ENCODE measurements at places on chromosomes 1 and 21.

DNA sequence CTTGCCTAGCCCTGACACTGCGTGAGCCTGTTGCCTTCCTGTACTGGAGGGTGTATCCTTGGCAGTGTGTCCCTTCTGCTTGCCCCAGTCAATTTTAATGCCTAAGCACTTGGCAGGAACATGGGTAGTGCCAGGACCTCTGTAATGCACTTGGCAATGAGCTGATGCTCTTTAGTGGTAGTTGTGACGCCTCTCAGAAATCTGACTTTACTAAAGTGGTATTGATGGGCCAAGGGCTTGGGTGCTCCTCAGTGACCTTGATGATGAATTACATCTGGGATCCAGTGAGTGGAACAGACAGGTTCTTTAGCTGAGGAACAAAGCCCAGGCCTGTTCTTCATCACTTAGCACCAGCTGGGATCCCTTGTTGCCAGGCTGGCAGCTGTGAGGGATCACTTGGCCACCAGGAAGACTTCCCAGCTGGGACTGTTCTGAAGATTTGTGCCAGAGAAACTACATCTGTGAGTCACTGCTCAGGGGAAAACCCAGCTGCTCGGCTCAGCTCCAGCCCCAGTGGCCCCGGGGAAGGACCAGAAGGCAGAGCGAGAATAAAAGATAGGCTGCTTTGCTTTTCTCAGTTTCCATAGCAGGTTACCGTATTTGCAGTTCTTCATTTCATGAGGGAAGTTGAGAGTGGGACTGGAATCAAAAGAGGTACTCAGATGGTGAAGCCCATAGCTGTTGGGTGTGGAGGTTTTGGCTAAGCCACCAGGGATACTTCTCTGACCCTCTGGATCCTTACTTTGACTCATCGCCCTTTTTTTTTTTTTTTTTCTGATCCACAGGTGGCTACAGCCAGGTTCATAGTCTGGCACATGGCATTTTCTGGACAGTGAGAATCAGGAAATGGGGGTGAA lies 28.5 kb upstream of the KCNA2 start:
- DNase-seq, result peak; percentile 61

DNA sequence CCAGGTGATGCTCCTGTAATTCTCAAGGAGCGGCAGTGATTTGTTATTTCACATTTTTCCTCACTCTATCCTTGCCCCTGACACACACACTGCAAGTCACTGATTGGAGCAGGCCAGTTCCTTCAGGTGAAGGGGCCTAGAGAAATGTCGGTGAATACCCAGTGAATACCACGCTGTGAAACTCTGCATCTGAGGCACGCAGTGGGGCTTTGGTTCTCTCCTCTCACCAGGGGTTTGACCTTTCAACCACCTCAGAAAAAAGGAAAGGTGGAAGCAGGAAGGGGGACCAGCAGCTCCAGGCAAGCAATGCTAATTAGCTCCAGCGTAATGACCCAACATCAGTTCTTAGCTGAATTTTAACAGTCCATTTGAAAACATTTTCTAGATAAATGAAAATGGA lies 532 bp upstream of the FAM177B start:
- no peak for DNase-seq

GRCh38 chr1:19469004-19469403 lies 16.3 kb downstream of the CAPZB start:
- no peak for DNase-seq

DNA sequence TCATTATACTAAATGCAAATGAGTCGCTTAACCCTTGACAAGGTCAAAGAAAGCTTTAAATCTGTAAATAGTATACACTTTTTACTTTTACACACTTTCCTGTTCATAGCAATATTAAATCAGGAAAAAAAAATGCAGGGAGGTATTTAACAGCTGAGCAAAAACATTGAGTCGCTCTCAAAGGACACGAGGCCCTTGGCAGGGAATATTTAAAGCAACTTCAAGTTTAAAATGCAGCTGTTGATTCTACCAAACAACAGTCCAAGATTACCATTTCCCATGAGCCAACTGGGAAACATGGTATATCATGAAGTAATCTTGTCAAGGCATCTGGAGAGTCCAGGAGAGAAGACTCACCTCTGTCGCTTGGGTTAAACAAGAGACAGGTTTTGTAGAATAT lies 62.7 kb downstream of the CAPN2 start:
- peak; percentile 29 for DNase-seq

- DNase-seq, result no peak
These were observed 324.1 kb upstream of the ADAMTS5 start for GRCh38 chr21:27291006-27291405.

- DNase-seq, result no peak
These were observed 263.9 kb downstream of the NTNG1 start for GRCh38 chr1:107404756-107405155.

DNA sequence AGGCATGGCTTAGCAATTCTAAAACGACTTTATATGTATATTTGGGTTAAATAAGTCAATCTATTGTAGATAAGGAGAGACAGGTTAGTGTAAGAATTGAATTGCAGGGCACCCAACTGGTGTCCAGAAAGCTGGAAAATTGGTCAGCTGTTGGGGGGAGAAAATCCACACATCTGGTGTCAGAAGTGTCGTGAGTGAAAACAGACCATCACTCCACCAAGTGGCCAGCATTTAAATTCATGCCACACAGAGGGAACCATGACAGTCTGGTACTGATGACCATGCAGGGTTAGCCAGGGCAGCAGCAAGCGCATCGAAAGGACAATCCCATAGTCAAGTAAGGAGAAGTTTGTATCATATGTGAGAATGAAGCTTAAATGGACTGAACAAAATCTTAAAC lies 11.7 kb downstream of the LAX1 start:
- DNase-seq, result no peak

DNA sequence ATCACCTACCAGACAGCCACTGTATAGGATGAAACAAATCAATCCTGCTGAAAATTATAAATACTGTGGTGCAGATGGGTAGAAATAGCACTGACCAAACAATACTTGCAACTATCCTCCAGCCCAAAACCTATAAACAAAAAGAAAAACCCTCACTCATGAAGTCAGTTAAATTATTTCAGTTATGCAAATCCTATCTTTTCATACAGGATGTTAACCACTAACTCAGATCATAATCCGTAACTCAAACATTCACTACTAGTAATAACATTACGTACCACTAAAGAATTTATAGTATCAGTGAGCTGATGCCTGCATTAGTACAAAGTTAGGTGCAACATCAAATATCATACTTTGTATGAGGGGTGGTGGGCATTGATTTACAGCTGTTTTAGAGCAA lies 2.6 kb downstream of the NDC1 start:
- peak; percentile 7 for DNase-seq

DNA sequence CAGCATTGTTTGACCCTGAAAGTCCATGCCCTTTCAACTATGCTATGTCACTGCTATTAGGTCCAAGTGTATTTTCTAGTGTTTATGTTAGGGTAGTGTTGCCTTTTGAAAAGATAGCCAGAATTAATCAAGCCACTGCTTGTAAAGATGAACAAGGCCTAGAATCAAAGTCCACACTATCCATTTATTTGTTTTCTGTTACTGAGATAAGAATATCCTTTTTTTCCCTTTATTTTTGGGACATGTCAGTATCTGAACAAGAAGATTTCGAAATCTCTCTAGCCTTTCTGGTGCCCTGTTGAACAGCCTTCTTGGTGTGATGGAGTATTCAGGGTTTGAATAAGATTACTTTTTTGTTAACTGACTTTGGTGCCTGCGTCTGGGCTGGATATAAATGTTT lies 16.7 kb downstream of the UBAP2L start:
- DNase-seq, result no peak

GRCh38 chr1:51750218-51750617 lies 128.3 kb downstream of the NRDC start:
- no peak for DNase-seq

GRCh38 chr1:15410223-15410883 lies 665 bp downstream of the EFHD2 start:
- DNase-seq, result no peak

GRCh38 chr1:156160000-156160742 lies 6.8 kb downstream of the SEMA4A start:
- no peak for DNase-seq

Measured in Caki2 (cell line).